ENCODE measurements at places on chromosomes 7 and 10.

- DNase-seq, result peak; percentile 7
These were observed 24.1 kb downstream of the ZNF92 start for GRCh38 chr7:65397730-65398142.

DNA sequence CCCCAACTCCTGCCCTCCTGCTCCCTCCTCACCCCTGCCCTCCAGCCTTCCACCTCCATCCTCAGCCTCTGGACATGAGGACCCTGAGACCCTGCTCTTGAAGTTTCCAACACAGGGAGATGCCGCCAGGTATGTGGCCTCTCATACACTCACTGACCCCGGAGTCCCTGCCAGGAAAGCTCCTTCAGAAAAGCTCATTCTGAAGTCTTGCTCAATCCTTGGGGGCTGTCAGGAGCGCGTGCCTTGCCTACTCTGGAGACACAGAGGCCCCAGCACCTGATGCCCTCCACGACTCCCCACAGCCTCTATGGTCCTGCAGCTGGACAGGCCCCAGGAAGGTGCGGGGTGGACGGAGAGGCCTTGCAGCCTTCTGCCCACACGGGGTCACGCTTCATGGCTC lies 11.0 kb downstream of the NUDT1 start:
- DNase-seq, result no peak

- peak; percentile 48 for DNase-seq
These were observed 12.2 kb upstream of the SAMD9L start for GRCh38 chr7:93160410-93160809.

DNA sequence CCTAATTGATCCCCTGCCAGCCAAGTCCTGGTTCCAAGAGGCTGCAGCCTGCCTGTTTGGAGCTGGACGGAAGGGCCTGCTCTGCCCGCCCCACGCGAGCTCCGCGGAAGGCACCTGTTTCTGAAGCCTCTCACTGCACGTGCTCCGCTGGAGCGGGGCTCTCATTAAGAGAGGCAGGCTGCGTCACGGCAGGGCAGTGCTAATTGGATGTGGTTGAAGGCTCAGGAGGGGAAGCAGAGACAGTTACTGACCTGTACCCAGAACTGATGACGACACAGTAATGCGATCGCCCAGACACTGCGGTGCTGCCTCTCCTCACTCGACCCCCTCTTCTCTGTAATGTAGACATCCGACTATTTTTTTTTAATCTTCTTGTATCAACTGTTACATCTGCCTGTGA lies 411.1 kb upstream of the MGMT start:
- no peak for DNase-seq

GRCh38 chr7:25897261-25897782 lies 254.7 kb upstream of the NFE2L3 start:
- no peak for DNase-seq

DNA sequence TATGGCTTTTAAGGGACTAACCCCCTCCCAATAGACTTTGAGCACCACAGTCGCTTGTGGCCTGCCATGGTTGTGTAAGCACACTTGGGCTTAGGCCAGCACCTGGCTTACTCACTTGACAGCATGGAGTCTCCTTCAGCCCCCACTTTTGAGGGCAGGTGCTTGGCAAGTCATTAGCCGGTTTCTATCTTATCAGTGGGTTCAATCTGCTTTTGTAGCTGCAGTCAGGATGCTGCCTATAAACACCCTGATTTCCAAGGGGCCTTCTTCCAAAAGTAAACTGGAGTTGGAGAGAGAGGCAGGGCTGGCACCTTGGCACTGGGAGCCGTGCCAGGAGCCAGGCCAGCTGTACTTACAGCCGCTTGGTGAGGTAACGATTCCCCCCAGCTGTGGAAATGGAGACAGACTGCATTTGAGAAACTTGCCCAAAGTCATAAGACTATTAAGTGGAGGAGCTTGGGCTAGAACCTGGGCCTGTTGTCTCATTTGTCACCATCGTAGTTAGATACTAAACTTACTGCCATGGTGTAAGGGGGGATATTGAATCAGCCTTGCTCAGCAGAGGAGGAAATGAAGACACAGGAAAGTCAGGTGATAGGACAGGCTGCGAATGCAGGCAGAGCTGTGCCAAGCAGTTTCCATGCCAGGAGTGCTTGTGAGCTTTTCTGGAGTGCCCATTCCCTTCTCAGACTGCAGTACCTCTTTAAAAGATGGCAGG lies 92.2 kb upstream of the EFCAB10 start:
- no peak for DNase-seq

- no peak for DNase-seq
These were observed 205.3 kb downstream of the CHCHD3 start for GRCh38 chr7:132876576-132876975.

DNA sequence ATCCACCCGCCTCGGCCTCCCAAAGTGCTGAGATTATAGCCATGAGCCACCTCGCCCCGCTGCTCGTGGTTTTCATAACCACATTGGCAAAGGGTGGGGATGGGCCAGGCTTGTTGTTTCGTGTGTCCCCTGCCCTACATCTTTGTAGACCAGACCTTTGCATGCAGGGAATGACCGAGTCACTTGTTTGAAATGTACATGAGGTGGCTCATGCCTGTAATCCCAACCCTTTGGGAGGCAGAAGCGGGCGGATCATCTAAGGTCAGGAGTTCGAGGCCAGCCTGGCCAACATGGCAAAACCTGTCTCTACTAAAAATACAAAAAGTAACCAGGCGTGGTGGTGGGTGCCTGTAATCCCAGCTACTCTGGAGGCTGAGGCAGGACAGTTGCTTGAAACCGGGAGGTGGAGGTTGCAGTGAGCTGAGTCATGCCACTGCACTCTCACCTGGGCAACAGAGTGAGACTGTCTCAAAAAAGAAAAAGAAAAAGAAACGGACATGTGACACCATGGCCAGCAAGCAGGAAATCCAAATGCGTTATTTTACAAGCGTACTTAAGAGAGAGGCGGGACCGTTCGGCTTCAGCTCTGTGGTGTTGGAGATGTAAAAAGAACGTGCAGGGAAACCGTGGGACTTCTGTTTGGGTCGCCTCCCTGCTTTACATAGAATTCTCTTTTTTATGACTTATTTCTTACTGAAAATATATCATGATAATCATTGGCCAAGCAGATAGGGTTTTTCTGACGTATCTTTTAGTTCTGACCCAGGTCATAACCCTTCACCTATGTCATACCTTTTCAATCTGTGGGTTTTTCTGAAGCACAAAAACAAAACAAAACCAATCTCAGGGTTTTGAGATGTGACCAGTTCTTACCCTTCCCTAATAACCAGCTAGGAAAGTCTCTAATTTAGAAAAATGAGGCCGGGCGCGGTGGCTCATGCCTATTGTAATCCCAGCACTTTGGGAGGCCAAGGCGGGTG lies 45.1 kb downstream of the WIPI2 start:
- peak; percentile 9 for DNase-seq

DNA sequence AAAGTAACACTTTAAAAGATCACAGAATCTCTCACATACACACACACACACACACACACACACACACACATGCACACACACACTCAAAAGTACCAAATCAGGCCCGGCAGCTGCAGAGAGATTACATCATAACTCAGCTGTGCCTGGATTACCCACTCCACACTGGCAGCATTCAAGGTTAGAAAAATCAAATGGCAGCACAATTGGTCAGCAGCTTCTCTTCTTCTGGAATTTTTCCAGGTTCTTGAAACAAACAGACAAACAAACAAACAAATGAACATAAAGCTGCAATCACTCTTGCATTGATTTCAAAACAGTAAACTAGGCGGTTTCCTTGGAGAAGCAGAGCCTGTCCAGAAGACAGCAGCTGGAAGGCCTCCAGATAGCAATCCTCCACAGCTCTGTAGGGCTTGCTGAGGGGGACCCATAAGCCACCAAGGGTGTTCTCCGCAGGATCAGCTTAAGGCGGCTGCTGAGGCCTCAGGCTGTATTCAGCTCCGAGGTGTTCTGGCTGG lies 24.5 kb upstream of the FAM133B start:
- DNase-seq, result no peak

All from HFFc6 (cell line).